Aorta (tissue), 5 donors: ENCODE measurements at places on chromosomes 2 and 18. TPM values are rescaled to one million over a fixed set of nuclear protein-coding genes. Genes with fewer than 3 reads are reported as not detected.

GRCh38 chr2:18932853-18933252 lies 343.5 kb upstream of the NT5C1B start:
- no peak for DNase-seq

DNA sequence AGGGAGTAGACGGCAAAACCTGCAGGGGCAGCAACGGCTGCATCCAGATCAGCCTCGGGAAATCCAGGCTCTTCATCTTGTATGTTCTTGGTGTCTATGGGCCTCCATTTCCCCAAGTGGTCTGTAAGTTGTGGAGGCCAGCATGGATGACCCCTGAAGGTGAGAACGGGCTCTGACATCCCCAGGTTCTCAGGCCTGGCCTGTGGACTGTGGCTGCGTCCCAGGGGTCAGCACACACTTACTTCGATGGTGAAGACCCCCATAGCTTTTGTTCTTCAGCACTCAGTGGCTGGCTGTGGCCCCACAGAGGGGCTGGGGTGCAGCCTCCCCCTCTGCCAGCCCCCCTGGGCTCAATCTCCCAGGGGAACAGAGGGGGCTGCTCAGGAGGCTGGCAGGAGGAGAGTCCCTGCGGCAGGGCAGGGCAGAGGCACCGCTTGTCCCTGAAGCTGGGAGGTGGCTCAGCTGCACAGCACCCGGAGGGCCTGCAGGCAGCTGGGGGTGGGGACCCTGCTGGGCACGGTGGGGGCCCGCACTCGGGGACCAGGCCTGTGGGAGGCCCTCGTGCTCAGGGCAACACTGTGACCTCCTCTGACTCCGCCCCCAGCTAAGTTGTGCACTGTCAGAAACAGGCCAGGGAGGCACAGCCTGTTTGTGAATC lies 3.8 kb downstream of the SLC66A3 start:
- DNase-seq, result no peak

- DNase-seq, result no peak
Observed at GRCh38 chr2:16251511-16252225, 311.3 kb downstream of the MYCN start.

GRCh38 chr2:212726403-212726802 lies 187.8 kb upstream of the ERBB4 start:
- DNase-seq, result no peak

Gene ITM2C
- 99.5 TPM for total RNA-seq

Gene MEP1B
- not detected for total RNA-seq
